ENCODE measurements at places on chromosomes 5 and 9.

- no peak for DNase-seq
These were observed 41.3 kb upstream of the CACNA1B start for GRCh38 chr9:137836151-137836830.

GRCh38 chr9:123669346-123669745 lies 260.6 kb downstream of the DENND1A start:
- no peak for DNase-seq

GRCh38 chr5:110268283-110268682 lies 458.2 kb downstream of the TMEM232 start:
- DNase-seq = no peak

DNA sequence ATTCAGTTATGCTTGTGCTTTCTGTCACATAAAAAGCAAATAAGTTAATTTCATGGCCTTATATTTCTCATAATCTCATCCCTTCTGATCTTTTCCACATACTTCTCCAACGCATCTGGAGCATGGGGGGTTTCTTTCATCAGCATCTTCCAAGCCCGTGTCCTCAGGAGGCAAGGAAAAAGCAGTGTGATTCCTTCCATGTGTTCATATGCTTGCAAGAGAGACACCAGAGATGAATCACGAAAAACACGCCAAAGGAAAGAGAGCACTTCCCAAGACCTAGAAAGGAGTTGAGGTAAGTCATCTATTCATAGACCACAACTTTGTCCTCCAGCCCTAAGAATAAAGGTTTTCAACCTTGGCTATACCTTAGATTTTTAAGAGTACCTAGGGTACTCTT lies 26.0 kb upstream of the SVEP1 start:
- DNase-seq = no peak

GRCh38 chr5:122788996-122789395 lies 14.1 kb downstream of the SNX2 start:
- no peak for DNase-seq

DNA sequence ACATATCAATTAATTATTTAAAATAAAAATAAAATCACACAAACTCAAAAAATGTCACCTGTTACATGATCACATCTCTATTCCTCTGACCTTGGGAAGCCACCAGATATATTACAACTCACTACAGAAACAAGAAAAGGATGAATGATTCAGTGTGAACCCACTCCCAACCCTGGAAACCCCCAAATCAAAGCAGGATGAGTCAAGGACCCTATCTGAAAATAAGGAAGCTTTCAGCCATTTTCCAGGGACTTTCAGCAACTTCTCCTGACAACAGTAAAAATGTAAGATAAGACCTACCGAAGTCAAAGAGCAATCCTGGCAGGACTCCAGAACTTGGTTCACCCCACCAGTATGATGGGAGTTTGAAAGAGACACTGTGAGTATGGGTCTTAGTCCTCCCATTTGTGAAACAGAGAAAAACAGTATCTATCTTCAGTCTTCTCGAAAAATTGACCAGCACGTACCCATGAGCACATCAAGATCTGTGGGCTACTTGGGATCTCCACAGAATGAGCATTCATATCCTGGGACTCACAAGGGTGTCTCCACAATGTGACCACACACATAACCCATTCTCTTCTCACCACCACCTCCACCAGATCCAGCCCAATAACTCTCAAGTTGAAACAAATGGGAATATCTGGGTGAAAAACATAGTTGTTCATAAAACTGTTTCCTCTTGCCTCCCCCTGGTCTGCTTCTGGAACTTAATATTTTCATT lies 9.9 kb downstream of the NRG2 start:
- DNase-seq = no peak

- no peak for DNase-seq
These were observed 17.4 kb upstream of the PLEKHG4B start for GRCh38 chr5:74503-75109.

DNA sequence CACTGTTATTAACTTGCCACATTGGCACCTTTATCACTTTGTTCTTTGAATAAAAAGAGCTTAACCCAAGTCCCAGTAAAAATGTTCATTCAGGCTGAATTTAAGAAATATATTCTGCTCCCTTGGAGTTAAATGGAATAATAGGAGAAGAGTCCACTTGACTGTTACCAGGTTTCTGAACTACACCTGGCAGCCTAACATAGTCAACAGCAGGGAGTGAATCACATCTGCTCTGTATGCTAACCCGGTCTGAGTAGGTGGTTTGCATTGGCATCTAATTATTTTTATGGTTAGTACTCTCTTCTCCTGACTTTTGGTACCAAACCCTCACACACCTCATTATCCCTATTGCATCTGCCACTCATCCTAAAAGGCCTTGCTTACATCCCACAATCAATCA lies 86.7 kb downstream of the STK32A start:
- DNase-seq = no peak

DNA sequence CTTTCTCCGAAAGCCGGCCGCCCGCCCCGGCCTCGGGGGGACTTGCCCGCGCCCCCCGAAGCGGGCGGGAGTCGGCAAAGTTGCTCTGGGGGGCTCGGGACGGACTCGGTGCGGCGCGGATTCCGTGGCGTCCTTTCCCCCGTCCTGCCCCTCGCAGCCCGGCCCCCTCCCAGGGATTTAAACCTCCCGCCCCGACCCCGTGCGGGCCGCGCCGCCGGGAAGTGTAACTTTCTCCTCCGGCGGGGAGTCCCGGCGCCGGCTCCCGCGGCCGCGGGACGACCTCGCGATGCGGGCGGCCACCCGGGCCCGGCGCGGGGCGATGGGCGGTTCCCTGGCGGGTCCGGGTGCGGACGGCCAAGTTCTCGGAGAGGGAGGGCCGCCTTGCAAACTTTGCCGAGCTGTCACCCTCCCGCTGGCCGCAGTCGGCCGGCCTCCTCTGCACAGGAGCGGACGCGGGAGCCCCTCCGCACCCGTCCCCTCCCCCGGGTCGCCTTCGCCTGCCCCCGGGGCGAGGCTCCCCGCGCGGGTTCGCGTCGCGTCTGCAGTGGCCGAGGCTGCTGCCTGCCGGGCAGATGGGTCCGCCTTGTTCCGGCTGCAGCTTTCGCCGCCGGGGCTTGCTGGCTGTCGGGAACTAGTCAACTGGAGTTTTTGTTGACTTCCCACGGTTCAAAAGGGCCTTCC lies 732 bp downstream of the PBX3 start:
- DNase-seq = peak; percentile 19

GRCh38 chr9:36499174-36499890 lies 73.4 kb upstream of the MELK start:
- DNase-seq = no peak

Data from PC-9 (cell line).